ENCODE measurements at places on chromosomes 6 and 20. TPM values are rescaled to one million over a fixed set of nuclear protein-coding genes. Genes with fewer than 3 reads are reported as not detected.

The CST9 gene
- 0.05 TPM for total RNA-seq

The GPX5 gene
- not detected for total RNA-seq

GRCh38 chr20:32241807-32242206 lies 34.1 kb downstream of the POFUT1 start:
- DNase-seq = no peak
- no peaks in the 10 kb centered on the region for H3K27me3 ChIP-seq
- H3K4me3 ChIP-seq = no peak overlapping the region
- H3K4me1 ChIP-seq = no peaks in the 10 kb centered on the region

DNA sequence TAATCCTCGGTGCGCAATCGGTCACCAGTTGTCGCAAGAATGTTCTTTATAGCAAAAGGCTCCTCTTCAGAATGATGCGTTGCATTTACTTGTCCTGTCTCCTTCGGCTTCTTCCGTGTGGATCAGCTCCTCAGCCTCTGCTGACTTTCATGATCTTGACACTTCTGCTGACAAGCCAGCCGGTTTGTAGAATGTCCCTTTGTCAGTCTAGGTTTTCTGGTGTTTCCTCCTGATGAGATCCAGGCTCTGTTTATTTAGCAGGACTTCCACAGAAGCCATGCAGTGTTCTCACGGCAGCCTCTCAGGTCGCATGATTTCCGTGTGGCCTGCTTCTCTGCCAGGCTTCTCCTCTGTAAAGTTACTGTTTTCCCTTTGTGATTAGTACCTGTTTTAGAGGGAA lies 66.9 kb downstream of the STX11 start:
- H3K4me1 ChIP-seq = peaks cover 6% of the 10 kb centered on the region
- H3K4me3 ChIP-seq = no peak overlapping the region
- H3K27me3 ChIP-seq = no peaks in the 10 kb centered on the region
- no peak overlapping the region for H3K27ac ChIP-seq
- H3K36me3 ChIP-seq = no peaks in the 10 kb centered on the region

DNA sequence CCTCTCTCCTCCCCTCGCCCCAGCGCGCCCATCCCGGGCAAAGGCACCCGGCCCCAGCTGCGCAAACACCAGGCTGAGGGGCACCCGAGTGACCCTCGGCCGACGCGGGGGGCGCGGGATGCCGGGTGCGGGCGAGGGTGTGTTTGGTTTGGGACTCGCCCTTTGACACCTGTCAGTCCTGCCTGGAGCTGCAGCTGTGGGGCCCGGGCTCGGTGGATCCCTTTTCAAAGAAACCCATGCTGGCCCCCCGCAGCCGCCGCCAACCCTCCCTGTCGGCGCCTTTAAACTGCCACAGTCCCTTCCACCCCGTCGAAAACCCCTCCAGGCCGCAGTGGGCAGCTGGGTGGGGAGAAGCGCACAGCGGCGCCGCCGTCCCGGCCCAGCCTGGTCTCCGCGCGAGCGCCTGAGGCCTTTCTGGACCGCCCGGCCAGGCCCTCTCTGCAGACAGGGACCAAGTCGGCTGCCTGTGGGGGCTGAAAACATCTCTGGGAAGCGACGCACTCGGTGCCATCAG lies 5.5 kb downstream of the FOXQ1 start:
- no peaks in the 10 kb centered on the region for H3K4me1 ChIP-seq
- H3K27me3 ChIP-seq = peaks cover 43% of the 10 kb centered on the region
- H3K36me3 ChIP-seq = no peaks in the 10 kb centered on the region

GRCh38 chr20:64130271-64130670 lies 22.9 kb upstream of the NPBWR2 start:
- no peak for DNase-seq
- no peak overlapping the region for H3K4me3 ChIP-seq
- no peak overlapping the region for H3K27ac ChIP-seq
- H3K4me1 ChIP-seq = no peaks in the 10 kb centered on the region
- no peaks in the 10 kb centered on the region for H3K27me3 ChIP-seq

DNA sequence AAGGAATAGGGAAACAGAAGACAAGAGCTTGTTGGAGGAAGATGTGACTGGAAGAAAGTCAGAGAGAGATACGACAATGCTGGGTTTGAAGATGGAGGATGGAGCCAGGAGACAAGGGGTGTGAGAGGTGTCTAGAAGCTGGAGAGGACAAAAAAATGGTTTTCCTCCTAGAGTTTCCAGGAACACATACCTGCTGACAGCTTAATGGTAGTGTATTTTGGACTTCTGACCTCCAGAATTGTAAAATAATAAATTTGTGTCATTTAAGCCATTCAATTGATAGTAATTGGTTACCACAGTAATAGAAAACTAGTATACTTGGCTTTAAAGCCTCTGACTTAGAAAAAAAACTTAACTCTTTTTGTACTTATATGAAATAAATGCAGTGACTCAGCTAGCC lies 3.6 kb downstream of the AIG1 start:
- no peak overlapping the region for H3K4me3 ChIP-seq
- no peak overlapping the region for H3K27ac ChIP-seq
- DNase-seq = no peak

- H3K27ac ChIP-seq = no peak overlapping the region
- no peak for DNase-seq
- no peak overlapping the region for H3K4me3 ChIP-seq
- no peaks in the 10 kb centered on the region for H3K4me1 ChIP-seq
- H3K27me3 ChIP-seq = no peaks in the 10 kb centered on the region
- H3K36me3 ChIP-seq = no peaks in the 10 kb centered on the region
Measured at GRCh38 chr20:621125-621756, 11.1 kb upstream of the TCF15 start.

- H3K36me3 ChIP-seq = no peaks in the 10 kb centered on the region
- H3K27ac ChIP-seq = no peak overlapping the region
- peaks cover 3% of the 10 kb centered on the region for H3K27me3 ChIP-seq
- H3K4me1 ChIP-seq = no peaks in the 10 kb centered on the region
- peak; percentile 25 for DNase-seq
Measured at GRCh38 chr6:32047855-32048766, 9.9 kb downstream of the CYP21A2 start.

DNA sequence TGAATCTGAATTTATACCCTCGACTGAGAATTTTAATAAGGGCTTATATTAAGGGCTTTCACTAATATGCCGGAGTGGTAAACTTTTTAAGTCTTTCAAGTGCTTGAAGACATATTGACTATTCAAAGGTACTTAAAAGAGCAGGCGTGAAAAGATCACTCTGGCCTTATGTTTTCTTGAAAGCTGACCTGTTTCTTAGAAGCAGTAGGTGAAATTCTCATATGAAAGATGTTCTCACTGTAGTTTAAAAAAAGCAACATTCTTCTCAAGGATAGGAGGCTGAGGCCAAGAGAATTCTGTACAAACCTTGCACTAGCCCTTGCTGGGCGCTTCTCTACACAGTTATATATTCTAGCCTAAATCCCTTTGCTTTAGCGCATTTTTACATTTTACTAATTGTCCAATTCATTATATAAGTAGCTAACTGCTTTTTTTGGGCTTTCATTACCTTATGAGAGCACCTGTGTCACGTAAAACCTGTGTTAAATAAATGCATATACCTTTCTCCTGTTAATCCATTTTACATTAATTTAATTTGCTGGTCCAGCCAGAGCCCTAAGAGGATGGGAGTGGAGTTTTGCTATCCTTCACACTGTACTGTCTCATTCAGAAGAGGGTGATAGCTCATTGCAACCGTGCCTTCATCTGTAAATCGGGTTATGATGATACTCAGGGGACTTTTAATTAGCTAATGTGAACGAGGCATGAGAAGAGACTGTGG lies 59.6 kb upstream of the HFE start:
- H3K27me3 ChIP-seq = no peaks in the 10 kb centered on the region
- H3K27ac ChIP-seq = peak overlapping the region; percentile 98
- peak overlapping the region; percentile 68 for H3K4me3 ChIP-seq

GRCh38 chr6:14857001-14857400 lies 388.9 kb upstream of the JARID2 start:
- H3K4me1 ChIP-seq = peaks cover 25% of the 10 kb centered on the region
- H3K27me3 ChIP-seq = no peaks in the 10 kb centered on the region
- H3K27ac ChIP-seq = peak overlapping the region; percentile 55
- no peak overlapping the region for H3K4me3 ChIP-seq
- H3K36me3 ChIP-seq = no peaks in the 10 kb centered on the region
